ENCODE measurements at places on chromosomes 5 and 9. TPM values are rescaled to one million over a fixed set of nuclear protein-coding genes. Genes with fewer than 3 reads are reported as not detected.

SLC1A3 gene
- 3.3 TPM for total RNA-seq

MELK gene
- total RNA-seq = 0.08 TPM

ANKRD18A gene
- total RNA-seq = 0.23 TPM

INSL6 gene
- total RNA-seq = not detected

GALNT12 gene
- 1.4 TPM for total RNA-seq

LEAP2 gene
- 56.7 TPM for total RNA-seq

STOML2 gene
- 85.1 TPM for total RNA-seq

PFN3 gene
- not detected for total RNA-seq

FGF1 gene
- total RNA-seq = 0.25 TPM

PCDHGB4 gene
- 1.7 TPM for total RNA-seq

MARVELD2 gene
- 13.1 TPM for total RNA-seq

SPRY4 gene
- total RNA-seq = 4.8 TPM

LHX2 gene
- 2.0 TPM for total RNA-seq

GPR151 gene
- not detected for total RNA-seq

ANKRA2 gene
- total RNA-seq = 17.0 TPM

OR1Q1 gene
- total RNA-seq = not detected

SPINK13 gene
- total RNA-seq = not detected

C1QTNF2 gene
- total RNA-seq = 0.37 TPM
